NB4 (cell line): ENCODE measurements at places on chromosomes 12 and 14.
A peak's percentile ranks its signal among the peaks of the same experiment; 100 is the strongest.

GRCh38 chr12:63042646-63043045, 107.7 kb upstream of the PPM1H start:
- no peak for DNase-seq

DNA sequence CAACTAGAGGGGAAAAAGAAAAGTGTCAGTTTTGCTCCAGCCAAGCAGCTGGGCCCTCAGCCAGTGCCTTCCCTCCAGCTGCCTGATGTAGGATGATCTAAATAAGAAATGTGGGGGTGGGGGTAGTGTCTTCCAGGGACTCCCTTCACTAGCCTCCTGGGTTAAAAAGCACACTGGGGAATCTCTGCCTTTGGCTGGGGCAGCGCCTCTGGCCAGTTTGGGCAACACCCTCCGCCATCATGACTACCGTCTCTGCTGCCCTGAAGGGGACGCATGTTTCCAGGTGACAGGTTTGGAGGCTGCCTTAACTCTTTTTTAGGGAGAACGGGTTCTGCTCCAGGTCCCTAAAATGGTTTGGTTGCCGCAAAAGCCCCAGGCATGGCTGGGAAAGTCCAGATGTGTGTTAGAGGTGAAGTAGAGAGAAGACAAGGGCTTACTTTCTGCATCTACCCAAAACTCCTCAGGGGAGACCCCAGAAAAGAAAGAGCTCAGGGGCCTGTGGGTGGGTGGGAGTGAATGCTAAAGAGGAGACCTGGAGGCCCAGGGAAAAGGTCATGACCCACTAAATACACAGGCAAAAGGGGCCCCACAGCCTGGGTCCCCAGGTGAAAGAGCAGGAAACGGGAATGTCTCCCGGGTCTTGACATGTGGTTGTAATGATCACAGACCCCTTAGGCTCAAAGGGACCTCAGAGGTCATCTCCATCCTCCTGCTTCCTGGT, 132.8 kb upstream of the CCND2 start:
- DNase-seq, result no peak

DNA sequence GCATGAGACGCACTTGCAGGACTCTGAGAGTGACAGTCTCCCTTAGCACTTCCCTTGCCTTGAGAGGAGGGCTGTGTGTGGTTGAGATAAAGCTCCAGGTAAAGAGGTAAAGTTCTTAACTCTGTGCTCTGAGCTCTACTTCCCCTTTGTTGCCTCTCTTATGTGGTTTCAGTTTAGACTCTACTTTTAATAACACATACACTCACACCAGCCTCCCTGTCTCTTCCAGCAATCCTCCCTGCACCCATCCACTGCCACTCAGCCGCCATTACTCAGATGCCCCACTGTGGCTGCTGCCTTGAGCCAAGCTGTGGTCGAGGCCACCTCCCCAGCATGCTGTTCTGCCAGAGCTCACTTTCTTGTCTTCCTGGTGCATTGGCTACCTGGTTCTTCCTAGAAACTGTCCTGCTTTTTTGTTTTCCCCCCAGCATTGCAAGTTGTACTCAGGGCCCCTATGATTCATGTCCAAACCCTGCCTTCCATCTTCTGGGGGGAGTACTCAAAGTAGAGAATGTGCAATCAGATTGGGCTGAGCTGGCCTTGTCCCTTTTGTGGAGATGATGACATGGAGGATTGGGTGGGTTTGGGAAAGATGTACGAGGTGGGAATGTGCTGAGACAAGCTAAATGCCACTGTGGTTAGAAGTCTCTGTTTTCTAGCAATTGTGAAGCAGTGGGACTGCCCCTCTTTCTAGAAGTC, 115.5 kb upstream of the PARP11 start:
- DNase-seq, result peak; percentile 17

GRCh38 chr12:96241846-96242256, 47.7 kb downstream of the ELK3 start:
- no peak for DNase-seq

DNA sequence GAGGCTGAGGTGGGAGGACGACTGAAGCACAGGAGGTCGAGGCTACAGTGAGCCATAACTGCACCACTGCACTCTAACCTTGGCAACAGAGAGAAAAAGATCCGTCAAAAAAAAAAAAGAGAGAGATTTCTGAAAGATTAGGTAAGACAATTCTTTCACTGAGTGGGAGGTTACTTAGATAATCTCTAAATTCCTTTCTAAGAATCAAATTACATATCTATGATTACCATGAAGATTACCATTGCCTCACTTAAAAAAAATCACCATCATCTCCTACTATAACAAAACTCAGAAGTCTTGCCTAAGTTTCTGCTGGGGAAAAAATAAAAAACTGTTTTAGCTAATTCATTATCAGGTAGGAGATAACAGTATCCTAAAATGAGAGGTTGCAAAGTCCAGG, 366.7 kb downstream of the DUSP6 start:
- no peak for DNase-seq

- no peak for DNase-seq
Observed at GRCh38 chr12:22656831-22657230, 31.9 kb downstream of the ETNK1 start.

- no peak for DNase-seq
Observed at GRCh38 chr12:49034286-49034622, 15.7 kb upstream of the PRKAG1 start.

GRCh38 chr12:60832290-60832689, 1236.5 kb downstream of the SLC16A7 start:
- no peak for DNase-seq

- no peak for DNase-seq
Observed at GRCh38 chr14:58145936-58146335, 6.1 kb downstream of the ARMH4 start.

- DNase-seq, result no peak
Observed at GRCh38 chr14:72891666-72892102, 2.2 kb downstream of the DPF3 start.

DNA sequence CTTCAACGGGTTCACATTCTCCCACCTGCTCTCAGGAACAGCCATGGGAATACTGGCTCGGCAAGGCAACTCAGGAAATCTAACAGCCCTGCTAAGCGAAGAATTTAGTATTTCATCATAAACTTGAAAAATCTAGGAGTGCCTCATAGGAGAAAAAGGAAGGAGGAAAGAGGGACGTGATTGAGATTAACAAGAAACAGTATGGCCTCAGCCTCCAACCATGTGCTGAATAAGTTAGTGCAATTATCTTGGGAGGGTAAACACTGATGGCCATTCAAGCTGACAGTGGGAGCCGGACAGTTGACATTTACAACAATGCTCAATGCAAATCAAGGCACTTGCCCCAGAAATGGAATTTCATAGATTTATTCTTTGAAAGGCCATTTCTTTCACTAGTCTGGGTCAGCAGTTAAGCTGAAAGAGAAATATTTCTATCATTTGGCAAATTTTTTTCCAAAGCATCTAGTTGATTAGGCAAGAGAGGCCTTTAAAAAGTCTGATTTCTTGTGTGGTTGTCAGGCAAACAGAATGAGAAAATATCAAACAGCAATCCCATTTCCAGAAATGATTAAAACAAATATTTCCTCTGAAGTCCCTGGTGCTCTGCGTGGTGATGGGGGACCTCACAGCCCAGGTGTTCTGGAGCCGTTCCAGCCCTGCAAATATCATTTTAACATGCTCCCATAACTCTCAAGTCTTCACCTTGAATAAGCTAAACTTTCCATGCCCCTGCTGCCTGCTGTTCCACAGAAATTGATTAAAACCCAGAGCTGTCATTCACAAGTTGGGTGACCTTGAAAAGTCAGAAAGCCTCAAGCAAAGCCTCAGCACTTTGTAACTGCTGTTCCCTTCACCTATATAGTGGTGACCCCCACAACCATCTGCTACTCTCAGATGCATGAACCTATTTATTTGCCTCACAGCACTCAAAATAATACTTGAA, 121.6 kb downstream of the PHLDA1 start:
- no peak for DNase-seq

- DNase-seq, result no peak
Observed at GRCh38 chr14:35355981-35356841, 48.3 kb downstream of the NFKBIA start.

DNA sequence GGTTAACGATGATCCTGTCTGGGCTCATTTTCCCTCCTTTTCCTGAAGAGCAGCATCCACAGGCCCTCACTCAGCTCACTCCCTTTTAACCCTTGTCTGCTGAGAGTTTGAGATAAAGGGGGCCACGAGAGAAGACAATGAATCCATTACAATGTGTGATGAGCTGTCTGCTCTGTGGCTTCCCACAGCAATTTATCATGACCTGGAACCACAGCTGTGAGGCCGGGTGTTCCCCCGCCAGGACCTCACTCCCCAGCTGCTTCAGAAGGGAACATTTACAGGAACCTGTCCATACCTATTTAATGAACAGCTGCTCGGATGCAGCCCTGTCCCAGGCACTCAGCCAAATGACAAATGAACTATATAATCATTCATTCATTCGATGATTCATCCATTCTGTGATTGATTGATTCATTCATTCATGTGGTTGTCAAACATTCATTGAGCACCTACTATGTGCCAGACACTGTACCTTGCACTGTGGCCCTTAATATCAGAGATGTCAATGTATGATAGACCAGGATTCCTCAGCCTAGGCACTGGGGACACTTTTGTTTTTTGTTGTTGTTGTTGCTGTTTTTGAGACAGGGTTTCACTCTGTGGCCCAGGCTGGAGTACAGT, 18.5 kb upstream of the P2RX7 start:
- no peak for DNase-seq

GRCh38 chr12:10153271-10154144, 18.4 kb downstream of the OLR1 start:
- DNase-seq, result peak; percentile 65

DNA sequence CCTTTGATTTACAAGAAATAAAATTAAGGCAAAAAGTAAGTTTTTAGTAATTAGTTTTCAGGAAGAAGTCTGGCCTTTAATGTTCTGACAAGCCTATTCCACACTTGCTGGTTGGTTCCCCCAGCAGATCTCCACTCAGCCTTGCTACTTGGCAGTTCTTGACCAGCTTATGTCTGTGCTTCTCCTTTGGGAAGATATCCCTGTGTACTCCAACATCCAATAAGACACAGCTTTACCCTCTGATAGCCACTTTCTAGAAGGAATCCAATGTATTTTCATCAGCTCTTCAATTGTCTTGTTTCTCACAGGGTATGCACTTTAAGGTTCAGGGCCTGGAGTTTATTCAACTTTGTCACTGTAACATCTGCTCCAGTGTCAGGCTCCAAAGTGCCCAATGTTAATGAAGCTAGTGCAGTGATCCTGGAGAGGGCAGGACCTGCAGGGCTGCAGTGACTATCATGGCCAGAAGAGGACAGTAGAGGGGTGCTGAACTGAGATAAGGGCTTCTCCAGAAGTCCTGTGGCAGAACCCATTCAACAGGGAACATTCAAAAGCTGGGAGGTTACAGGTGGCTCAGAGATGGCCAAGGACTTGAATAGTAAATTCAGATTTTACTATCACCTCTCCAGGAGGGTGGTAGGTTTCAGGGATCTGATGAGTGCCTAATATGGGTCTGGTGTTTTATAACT, 22.9 kb downstream of the JKAMP start:
- DNase-seq, result peak; percentile 54

DNA sequence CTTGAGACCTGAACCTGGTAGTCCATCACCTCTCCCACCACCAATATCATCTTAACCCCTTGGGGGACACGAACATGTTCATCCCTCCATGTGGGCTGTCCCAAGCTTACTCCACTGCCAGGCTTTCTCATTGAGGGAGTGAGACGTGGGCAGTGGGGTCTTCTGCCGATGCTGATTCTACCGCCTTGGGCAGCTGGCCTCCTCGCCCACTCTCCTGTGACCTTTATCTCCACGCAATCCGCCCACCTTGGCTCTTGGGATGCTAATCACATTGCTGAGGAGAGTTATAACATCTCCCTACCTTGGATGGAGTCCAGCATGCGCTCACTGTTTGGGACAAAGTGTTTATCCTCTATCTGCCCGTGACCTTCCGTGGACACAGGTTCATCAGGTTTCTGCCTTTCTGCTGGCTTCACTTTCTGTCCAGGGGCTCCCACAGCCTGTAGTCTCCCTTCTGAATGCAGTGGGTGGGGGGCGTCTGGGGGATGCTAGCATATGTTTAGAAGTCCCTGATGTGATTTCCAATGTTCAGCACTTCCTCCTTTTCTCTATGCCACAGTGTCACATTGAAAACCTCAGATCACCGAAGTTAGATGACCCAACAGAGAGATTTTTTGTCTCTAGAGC, 53.2 kb upstream of the ESRRB start:
- DNase-seq, result no peak

DNA sequence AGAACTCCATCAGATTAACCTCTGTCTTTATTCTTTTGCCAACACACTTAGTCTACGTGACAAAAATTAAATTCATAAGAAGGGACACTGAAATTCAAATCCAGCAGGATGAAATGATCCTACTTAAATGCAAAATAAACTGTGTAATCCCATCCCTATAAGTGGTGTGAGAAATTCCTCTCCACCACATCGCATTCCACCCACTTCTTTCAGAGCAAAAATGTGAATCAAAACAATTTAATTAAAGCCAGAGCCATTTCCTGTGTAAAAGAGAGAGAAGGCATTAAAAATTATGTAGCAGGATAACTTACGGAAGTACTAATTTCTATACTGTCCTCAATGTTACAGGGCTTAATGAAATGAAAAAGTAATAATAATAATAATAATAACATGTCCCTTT, 844.3 kb downstream of the GALC start:
- DNase-seq, result no peak

DNA sequence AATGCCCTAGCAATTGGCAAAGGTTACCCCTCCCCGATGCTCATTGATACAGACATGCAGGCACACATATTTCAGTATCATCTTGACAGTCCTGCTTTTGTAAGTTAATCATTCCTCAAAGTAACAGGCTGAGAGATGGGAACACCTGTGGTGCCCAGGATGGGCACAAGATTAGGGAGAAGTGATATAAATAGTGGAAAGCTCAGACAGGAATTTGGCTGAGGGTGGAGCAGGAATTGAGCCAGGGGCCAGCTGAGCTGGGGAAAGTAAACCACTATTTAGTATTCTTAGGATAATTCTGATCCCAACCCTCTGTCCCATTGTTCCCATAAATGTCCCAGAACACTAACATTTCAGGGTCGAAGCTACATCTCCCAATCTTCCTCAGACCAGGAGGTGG, 38.3 kb downstream of the DAO start:
- no peak for DNase-seq

DNA sequence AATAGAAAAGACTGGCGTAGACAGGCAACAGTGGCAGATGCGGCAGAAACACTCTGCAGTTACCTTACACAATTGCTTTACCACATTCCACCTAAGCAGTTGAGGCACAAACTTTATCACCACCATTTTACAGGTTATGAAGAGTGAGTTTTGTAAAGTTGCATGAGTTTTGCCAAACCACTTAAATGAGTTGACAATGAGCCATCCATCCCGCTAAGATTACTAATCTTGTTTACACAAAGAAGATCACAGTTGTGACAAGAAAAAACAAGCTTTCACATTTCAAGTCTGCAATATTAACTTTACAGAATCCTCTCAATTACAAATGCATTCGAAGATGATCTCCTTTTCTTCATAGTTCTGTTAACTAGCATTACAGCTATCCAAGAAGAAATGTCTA, 1.8 kb downstream of the TMCC3 start:
- no peak for DNase-seq

- peak; percentile 88 for DNase-seq
Observed at GRCh38 chr14:89303456-89304435, 113.3 kb downstream of the FOXN3 start.

GRCh38 chr12:47366157-47366556, 286.4 kb upstream of the AMIGO2 start:
- no peak for DNase-seq
